Uterus (tissue), 4 donors: ENCODE measurements at places on chromosomes 1 and 21. TPM values are rescaled to one million over a fixed set of nuclear protein-coding genes. Genes with fewer than 3 reads are reported as not detected.

ACTL8 gene
- total RNA-seq: not detected

CHD5 gene
- total RNA-seq: not detected

GPR161 gene
- total RNA-seq: 9.7 TPM

PRKACB gene
- total RNA-seq: 13.3 TPM

ZBED6 gene
- total RNA-seq: 63.2 TPM

GRIK1 gene
- total RNA-seq: 4.1 TPM

ASCL5 gene
- total RNA-seq: not detected

PTCH2 gene
- total RNA-seq: 5.6 TPM

THEM5 gene
- total RNA-seq: not detected

TCHHL1 gene
- total RNA-seq: not detected

CCDC17 gene
- not detected for total RNA-seq

ANKRD35 gene
- 8.8 TPM for total RNA-seq

TMOD4 gene
- total RNA-seq: not detected

LRIF1 gene
- 12.0 TPM for total RNA-seq

RAB7B gene
- total RNA-seq: 22.5 TPM

SLC44A3 gene
- 10.3 TPM for total RNA-seq

EXOSC10 gene
- 98.1 TPM for total RNA-seq

NPPB gene
- total RNA-seq: not detected
